ENCODE measurements at places on chromosomes 3 and 15. TPM values are rescaled to one million over a fixed set of nuclear protein-coding genes. Genes with fewer than 3 reads are reported as not detected.

Gene SLC49A4
- 13.8 TPM for polyA plus RNA-seq

DNA sequence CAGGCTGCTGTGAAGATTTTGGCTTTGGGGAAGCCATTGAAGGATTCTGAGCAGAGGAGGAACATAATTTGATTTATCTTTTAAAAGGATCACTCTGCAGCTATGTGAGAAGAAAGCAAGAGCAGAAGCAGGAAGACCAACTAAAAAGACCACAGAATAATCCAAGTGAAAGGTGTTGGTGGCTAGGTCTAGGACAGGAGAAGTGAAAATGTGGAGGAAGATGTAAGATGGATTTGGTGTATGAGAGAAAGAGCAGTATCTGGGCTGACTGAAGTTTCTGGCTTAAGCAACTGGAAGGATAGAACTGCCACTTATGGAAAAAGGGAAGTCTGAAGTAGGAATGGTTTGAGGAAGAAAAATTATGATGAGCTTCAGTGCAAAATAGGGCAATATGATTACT is 62.0 kb downstream of the SFMBT1 start:
- H3K36me3 ChIP-seq: no peaks in the 10 kb centered on the region
- H3K4me3 ChIP-seq: no peak overlapping the region
- H3K27me3 ChIP-seq: no peaks in the 10 kb centered on the region

- no peak overlapping the region for H3K4me3 ChIP-seq
- H3K27ac ChIP-seq: no peak overlapping the region
- no peaks in the 10 kb centered on the region for H3K36me3 ChIP-seq
These were observed 429.4 kb downstream of the NTRK3 start for GRCh38 chr15:87827131-87827530.

DNA sequence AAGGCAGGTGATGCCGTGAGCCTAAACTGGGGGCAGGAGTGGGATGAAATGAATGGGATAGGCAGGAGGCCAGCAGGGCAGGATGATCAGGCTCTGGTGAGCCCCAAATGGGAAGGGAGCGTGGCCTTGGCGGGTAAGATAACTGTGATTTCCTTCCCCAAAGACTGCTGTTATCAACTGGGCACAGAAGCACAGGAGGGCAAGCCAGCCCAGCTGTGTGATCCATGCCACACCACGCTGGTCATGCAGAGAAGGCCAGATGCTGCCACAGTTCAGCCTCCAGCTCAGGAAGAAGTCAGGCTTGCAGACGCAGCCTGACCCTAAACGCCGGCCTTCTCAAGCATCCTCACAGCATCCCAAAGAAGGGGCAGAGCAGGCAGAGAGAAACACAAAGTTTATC is 52.1 kb upstream of the GNB5 start:
- no peaks in the 10 kb centered on the region for H3K36me3 ChIP-seq
- H3K4me3 ChIP-seq: no peak overlapping the region
- H3K4me1 ChIP-seq: no peaks in the 10 kb centered on the region
- H3K27ac ChIP-seq: no peak overlapping the region
- no peaks in the 10 kb centered on the region for H3K27me3 ChIP-seq

- no peaks in the 10 kb centered on the region for H3K4me1 ChIP-seq
- no peak overlapping the region for H3K27ac ChIP-seq
- no peaks in the 10 kb centered on the region for H3K36me3 ChIP-seq
- no peak for DNase-seq
- no peak overlapping the region for H3K4me3 ChIP-seq
- H3K27me3 ChIP-seq: no peaks in the 10 kb centered on the region
These were observed 109.3 kb downstream of the NEO1 start for GRCh38 chr15:73161546-73161945.

All from GM23248 (cell line).